ENCODE measurements at places on chromosomes 13 and 19. TPM values are rescaled to one million over a fixed set of nuclear protein-coding genes. Genes with fewer than 3 reads are reported as not detected.

F10 gene
- polyA plus RNA-seq = 26.6 TPM

FFAR2 gene
- 0.19 TPM for polyA plus RNA-seq

IGSF23 gene
- 0.95 TPM for polyA plus RNA-seq

COG3 gene
- polyA plus RNA-seq = 34.7 TPM

ZNF878 gene
- polyA plus RNA-seq = 3.1 TPM

ZNF471 gene
- 33.6 TPM for polyA plus RNA-seq

Data from renal pelvis (tissue), 12 donors.